ENCODE measurements at places on chromosomes 2 and 18.

GRCh38 chr2:124333784-124334183 lies 308.7 kb downstream of the CNTNAP5 start:
- DNase-seq, result no peak

GRCh38 chr18:46276748-46277147 lies 172.6 kb downstream of the HAUS1 start:
- no peak for DNase-seq

DNA sequence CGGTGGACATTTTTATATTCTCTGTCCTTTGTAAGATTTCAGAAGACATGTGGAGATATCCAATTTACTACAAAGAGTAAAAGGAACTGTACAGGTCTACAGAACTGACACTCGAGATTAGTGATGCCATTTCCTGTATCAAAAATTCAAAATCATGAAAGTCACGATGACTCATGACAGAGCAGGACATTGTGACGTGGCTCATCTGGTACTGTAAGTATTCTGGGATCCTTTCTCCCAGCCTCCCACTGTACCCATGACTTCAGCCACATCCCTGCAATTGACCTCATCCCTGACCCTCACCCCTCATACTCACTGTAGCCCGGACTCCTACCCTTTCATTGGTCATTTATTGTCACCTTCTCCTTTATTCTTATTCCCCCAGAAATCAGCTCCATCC lies 736.5 kb downstream of the EPHA4 start:
- no peak for DNase-seq

DNA sequence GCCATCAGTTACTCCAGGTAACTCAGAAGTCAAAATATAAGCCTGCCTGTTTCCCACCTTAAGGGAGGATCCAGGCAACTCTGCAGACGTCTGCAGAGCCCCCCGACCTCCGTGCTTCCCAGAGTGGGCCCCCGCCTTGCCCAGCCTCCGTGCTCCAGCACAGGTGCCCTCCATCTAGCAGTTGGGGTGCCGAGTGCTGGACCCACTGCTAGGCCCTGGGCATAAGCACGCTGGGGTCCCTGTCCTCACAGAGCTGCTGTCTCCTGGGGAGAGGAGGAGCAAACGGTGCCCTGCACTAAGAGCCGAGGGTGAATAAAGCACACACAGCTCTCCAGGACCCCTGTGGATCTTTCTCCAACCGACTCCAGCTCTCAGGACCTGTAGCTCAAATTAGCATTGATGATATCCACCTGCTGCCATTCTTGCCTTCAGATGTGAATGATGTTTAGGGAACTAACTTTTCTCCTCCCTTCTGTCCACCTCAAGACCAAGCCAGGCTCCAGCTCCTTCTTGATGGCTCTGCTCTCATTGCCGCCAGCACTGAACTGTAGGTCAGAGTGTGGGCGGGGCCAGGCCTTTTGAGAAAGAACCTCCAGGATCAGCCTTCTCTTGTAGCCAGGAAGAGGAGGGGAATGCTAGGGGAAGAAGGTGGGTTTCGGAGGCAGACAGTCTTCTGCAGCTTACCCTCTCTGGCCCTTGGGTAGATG lies 121.2 kb downstream of the SMAD7 start:
- DNase-seq, result no peak

DNA sequence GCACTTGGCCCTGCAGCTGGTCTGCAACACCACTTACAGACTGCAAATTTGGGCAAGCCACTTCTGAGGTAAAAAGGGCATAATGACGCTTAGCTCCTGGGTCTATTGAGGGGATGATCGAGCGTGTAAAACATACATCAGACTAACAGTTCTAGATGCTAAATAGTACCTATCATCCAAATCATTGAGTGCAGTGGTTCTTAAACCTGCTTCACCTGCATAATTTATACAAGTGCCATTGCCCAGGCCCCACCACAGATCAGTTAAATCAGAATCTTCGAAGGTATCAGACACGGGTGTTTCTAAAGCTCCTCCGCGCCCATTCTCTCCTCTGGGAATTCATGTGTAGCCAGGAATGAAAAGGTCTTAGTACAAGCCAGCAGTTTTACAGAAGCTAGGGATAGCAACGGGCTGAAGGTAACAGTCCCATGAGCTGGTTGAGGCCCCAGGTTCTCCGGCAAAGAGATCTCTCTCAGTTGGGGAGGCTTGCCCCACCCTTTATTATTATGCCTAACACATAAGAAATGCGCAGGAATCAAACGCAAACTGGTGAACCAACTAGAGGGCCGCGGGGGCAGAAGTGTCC lies 737 bp upstream of the RNF181 start:
- DNase-seq, result no peak

Data from CD4-positive, alpha-beta T cell treated with Interleukin-17A for 1 hour (primary cell).